ENCODE measurements at places on chromosomes 16 and 17.

DNA sequence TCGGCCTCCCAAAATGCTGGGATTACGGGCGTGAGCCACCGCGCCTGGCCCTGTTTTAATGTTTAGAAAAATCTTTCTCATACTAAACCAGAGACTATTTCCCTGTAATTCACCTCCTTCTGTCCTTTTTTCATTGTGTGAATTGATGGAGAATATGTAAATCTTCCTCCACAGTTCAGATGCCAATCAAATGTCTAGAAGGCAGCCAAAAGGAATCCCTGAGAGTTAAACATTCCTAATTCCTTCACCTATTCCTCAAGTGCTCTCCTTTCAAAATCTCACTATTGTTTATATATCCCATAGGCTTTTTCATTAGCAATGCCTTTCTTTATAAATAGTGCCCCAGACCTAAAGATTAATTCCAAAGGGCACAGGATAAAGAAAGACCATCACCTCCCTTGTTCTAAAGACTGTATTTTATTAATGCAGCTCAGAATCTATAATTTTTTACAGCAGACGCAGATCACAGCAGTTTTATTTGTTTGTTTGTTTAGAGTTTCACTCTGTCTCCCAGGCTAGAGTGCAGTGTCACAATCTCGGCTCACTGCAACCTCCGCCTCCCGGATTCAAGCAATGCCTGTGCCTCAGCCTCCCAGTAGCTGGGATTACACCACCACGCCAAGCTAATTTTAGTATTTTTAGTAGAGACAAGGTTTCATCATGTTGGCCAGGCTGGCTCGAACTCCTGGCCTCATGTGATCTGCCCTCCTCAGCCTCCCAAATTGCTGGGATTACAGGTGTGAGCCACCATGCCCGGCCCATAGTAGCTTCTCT lies 30.5 kb downstream of the COPZ2 start:
- DNase-seq = no peak

- DNase-seq = no peak
Observed at GRCh38 chr17:30433514-30433913, 43.7 kb upstream of the GOSR1 start.

- no peak for DNase-seq
Observed at GRCh38 chr17:45101883-45102811, 30.2 kb downstream of the PLCD3 start.

DNA sequence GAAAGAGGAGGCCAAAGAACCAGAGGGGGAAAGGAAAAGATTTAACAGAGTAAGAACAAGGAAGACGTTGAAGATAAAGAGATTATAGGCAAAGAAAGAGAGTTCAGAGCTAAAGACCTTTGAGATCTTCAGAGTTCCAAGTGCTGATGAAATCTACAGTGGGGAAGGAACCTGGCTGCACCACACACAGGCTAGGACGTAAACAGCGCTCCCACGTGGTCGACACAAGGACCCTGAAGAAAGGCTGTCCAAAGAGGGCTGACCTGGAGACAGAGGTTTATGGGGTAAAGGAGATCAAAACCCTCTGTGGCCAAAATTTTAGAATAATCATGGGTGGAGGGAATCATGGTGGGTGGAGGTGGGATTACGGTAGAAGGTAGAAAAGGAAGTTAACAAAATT lies 121.6 kb downstream of the PMP22 start:
- DNase-seq = no peak

GRCh38 chr17:28381141-28381825 lies 9.8 kb downstream of the SARM1 start:
- no peak for DNase-seq

DNA sequence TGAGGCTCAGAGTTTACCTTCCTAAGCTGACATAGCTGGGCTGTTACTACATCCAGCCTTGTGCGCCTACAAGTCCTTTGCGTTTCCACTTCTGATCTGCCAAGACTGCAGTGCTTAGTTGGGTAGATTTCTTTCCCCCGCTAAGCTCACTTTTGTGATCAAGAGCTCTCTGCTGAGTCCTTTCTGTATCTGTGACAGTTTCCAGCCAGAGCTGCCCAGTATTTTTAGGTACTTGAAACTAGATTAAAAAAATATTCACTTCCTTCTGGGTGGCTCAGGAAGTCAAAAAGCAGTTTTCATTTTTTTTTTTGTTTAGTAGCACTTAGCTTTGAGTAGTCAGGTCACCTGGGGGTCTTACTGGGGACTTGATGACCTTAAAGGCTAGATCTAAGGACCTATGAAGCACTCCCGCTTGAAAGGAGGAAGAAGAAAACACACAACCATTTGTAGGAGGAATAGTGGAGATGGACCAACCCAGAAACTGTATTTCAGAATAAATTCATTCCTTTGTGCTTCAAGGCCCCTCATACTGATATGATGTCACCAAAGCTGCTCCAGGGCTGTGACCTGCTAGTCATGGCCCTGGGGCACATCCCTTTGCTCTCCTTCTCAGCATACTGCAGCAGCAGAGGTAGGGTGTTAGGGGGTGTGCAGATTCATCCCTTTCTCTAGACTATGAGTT lies 75.6 kb upstream of the HNF1B start:
- DNase-seq = no peak

GRCh38 chr17:2223617-2223927 lies 80.0 kb downstream of the SMG6 start:
- DNase-seq = no peak

DNA sequence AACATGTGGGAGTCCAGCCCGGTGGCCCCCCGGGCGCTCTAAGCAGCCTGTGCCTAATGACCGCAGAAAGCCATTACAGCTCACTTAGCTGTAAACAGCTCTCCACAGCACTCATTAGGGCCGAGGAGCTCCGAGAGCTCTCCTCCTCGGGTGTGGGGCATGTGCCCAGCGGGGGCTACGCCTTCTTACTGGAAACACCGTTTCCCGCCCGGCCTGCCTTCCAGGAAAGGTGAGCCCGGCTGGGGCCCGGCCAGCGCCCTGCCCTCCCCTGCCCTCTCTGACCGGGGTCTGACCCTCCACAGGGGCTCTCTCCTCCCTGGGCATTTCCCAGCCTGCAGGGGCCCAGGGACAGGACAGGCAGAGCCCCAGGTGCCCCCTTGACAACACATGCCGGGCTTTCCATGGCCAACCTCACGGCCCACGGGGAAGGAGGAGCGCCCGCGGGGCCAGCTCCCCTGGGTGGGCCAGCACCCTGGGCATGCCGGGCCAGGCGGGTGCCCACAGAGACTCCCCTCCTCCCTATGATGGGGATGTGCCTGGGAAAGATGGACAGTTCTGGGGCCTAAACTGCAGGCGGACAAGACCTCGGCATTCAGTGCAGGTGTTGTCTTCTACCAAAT lies 72.6 kb downstream of the SDK2 start:
- DNase-seq = no peak

GRCh38 chr17:19750020-19750572 lies 2.0 kb upstream of the ALDH3A1 start:
- DNase-seq = no peak

- no peak for DNase-seq
Observed at GRCh38 chr17:51238255-51238887, 21.5 kb downstream of the MBTD1 start.

- DNase-seq = no peak
Observed at GRCh38 chr17:51365090-51365489, 104.7 kb downstream of the UTP18 start.

DNA sequence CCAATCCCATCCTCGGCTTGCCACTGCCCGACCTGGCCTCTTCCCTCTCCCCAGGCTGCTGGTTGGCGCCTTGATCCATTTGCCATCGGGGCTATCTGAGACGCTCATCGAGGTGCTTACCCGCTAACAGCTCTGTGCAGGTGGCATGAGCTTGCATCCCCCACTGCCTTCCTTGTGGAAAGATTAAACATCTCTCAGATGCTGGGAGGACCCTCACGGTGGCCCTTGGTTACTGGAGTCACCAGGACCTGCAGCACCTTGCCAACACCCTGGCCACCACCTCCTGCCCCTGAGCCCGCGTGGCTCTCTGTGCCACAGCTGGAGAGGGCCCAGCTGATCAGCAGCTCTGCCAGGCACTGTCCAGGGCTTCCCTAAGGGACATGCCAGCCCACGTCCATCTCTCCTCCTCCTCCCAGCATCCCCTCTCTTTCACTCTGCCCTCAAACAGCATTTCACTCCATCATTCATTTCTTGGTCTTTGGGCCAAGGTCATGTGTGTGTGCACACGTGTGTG lies 249.6 kb downstream of the RBFOX3 start:
- no peak for DNase-seq

GRCh38 chr16:85947230-85948137 lies 48.5 kb downstream of the IRF8 start:
- DNase-seq = no peak

Measured in activated gamma-delta T cell (primary cell).